Ureter (tissue), 1 donor: ENCODE measurements at places on chromosomes 2 and 18. TPM values are rescaled to one million over a fixed set of nuclear protein-coding genes. Genes with fewer than 3 reads are reported as not detected.

The DSG4 gene
- not detected for total RNA-seq

DNA sequence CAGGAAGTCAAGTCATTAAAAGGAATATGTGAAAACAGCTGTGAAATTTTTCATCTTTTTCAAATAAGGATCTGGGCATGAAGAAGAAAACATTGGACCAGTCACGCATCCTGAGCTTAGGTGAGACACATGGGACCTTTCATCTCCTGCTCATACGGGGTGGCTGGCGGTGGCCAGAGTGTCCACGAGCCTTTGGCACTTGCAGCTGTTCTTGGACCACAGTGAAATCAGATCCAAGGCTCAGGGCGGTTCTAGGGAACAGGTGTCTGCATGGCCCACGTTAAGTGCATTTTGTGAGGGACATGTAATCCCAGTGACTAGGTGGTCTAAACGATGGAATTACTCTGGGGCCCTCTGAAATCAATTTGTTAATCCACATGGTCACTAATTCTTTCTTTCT is 212.7 kb upstream of the COPS8 start:
- DNase-seq = peak; percentile 35

DNA sequence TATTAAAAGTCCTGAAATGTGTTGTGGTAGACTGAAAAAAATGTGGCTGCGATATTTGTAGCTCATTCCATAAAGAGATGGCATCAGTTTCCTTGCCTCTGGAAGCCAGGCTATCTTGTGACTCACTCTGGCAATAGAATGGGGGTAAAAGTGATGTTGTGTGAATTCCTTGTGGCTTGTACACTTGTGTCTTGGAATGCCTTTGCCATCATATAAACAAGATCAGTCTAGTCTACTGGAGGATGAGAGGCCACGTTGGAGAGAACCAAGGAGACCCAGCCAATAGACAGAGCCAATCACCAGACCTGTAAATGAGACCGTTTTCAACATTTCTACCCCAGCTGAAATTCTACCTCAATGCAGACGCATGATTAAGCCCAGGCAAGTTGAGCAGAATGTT is 254.1 kb downstream of the TRIB2 start:
- DNase-seq = no peak

DNA sequence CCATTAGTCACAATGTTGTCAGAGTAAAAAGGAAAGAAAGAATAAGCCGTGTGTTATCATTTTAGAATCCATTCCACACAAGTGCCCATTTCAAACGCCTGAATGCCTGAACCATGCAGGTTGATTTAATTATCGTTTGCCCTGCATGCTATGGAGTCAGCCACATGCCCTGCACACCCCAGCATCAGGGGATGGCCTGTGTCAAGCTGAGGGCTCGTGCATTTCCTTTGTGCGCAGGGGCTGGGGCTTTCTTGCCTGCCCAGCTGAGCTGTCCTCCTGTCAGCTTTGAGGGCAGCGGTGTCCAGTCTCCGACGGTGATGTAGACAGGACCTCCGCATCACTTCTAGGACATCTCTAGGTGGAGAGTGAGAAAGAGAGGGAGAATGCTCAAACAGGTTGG is 200.4 kb downstream of the TSN start:
- no peak for DNase-seq

DNA sequence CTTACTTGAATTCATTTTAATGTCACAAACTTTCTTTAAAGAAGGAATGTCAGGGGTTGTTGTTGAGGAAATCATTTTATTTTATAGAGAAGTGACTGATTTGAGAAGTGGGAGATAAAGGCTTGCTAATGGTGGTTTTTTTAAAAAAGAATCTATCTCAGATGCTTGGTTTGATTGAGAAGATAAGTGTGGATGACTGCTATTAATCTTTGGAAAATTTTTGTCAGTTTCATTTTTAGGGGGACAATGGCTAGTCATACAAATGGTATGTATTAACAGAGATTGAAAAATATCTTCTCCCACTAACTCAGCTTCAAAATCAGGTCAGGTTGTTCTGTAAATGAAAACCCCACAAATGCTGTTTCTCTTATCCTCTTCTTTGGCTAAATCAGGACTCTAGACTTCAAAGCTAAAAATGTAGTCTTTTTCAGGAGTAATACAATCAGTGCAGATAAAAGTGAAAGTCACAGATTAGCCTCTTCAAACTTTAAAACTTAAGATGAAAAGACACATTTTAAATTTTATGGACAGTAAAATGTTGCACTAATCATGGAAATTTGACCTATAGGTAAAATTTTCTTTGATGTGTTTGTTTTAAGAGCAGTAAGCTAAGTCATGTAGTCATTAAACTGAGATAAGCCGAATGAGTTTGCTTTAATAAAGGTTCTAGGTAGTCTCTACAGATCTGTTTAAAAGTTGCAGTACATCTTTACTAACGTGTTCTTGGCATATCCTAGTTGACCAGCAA is 674.2 kb upstream of the VRK2 start:
- no peak for DNase-seq

DNA sequence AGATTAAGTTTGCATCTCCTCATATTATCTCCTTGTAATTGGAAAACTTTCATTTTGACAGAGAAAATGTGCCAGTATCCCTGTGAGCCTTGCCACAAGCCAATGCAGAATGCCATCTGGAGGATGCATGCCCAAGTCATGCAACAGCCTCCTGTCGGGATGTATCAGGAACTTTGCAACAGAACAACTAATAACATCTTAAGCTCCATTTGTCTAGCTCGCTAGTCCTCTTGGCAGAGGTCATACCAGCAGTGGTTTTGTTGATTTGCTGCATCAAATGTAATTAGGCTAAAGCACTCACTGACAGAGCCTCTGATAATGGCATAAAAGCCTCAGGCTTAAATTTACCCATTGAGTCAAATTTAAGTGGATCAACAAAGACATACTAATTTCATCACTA is 125.8 kb downstream of the UBE2E3 start:
- no peak for DNase-seq

DNA sequence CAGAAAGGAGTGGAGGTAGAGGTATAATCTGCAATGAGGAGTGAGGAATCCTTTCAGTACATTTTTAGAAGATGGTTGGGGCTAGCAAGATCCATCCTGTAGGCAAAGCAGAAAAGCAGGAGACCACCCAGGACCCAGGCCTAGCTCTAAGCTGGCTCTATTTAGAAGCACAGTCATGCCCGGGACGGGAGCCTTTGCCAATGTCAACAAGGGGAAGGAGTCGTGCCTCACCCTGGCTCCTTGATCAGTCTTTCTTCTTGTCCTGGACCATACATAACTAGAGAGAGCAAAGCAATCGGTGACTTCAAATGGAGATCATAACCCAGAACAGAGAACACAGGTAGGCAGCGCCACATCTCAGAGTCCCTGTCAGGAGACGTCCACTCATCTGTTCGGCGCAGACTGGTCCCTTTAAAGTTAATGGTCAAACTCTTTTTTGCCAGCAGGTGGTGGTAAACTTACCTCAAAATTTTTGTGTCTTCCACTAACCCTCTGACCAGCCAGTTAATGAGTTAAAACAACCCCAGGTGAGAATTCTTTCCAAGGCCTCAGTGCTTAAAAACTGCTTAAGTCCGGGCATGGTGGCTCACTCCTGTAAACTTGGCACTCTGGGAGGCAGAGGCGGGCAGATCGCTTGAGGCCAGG is 8.0 kb downstream of the MC5R start:
- no peak for DNase-seq

The GREB1L gene
- 0.05 TPM for total RNA-seq

DNA sequence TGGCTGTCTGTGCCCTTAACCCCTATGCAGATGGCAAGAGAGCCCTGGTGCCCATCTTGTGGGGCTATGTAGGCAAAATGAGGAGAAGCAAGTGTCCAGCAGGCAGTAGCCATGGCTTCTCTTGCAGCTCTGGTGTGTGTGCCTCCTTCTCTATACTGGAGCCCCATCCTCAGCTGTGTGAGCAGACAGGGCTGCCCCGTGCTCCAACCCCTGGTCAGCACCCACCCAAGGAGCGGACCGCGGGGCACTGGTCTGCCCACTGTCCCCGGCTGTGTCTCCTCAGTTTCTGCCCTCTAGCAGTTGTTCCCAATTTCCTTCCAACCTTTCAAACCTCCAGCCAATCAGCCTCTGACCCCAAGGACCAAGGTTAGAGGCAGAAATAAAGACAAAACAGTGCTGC is 134.9 kb upstream of the GLI2 start:
- no peak for DNase-seq

- no peak for DNase-seq
Observed at GRCh38 chr18:23359421-23359820, 93.7 kb upstream of the RIOK3 start.

The COLEC12 gene
- total RNA-seq = 10.2 TPM

DNA sequence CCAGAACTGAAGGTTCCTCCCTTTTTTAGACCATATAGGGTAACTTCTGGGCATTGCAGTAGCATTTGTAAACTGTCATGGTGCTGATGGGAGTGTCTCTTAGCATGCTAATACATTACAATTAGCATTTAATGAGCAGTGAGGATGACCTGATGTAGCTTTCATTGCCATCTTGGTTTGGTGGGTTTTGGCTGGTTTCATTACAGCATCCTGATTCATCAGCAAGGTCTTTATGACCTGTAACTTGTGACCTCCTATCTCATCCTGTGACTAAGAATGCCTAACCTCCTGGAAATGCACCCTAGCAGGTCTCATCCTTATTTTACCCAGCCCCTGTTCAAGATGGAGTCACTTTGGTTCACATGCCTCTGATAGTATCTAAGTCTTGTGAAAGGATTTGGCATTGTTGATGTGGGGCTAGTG is 159.0 kb downstream of the TMX3 start:
- no peak for DNase-seq

- no peak for DNase-seq
Observed at GRCh38 chr2:101300836-101301235, 7.7 kb downstream of the RNF149 start.

DNA sequence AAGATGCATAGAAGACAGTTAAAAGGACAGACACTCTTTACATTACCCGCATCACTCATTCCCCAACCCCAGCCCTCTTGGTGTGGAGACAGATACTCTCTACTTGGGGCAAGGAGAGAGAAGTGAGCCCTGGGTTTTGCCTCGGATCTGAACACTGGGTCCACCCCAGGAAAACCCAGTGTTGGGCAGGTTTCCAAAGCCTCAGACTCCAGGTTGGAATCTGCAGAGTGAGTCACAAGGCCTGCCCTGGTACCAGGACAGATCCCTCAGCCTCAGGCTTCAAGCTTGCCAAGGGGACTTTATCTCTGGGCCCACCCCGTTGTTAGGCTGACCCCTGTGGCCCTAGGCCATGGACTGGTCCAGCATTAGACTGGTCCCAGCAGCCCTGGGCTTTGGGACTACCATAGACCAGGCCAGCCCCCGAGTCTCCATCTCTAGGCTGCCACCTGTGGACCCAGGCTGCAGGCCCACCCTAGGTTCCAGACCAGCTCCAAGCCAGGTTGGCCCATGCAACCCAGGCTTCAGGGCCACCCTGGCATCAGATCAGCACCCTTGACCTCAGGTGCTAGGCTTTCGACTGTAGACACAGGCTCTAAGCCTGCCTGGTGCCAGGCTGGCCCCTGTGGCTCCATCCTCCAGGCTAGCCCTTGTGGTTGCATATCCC is 112.8 kb downstream of the GULP1 start:
- no peak for DNase-seq

DNA sequence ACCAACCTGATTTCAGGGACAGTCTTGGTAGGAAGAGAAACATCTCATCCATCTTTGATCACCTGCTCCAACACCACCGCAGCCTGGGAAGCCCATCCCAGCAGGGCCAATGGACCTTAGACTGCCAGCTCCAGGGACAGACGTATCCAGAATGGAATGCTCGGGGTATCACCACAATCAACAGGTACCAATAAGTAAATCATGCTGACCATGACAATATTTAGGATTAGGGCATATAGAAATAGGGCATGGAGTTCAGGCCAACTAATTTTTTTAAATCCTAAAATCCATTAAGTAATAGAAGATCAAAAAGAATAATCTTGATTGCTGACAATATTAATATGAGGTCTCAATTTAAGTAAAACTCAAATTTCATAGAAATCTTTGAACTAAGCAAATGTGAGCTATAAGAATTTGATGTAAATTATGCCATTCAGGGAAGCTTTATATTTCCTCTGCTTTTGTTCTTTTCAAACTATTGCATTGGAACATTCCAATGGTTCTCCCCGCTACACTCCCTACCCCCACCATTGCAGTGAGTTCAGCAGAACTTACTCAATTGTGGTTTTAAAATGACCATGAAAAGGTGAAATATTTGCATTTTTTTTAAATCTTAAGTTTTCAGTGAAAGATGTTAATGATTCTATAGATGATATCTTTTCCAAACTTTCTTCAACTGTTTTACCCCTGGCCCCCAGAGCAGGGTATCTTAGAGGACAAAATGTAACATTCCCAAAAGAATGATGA is 138.6 kb downstream of the DNER start:
- DNase-seq = no peak

GRCh38 chr2:214853906-214854305 is 44.4 kb upstream of the BARD1 start:
- DNase-seq = no peak

DNA sequence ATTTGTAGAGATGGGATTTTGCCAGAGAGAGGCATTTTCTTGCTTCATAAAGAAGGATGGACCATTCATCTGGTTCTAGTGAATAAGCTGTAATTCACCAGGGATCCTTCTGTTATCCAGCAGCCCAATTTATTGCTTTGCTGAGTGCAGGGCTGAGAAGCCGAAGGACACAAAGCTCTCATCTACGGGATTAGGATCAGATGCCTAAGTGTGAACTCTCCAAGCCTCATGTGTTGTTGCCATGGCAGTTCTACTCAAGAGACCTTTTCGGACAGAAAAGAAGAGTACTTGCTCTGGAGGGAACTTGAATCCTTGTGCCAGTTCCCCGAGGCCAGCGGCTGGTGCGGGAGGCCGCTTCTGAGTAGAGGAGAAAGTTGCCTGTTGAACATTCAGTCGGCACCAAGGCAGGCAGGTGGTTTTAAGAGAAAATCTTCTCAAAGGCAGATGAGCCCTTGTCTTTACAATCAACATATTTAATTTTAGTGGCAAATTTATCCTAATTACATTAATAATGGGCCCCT is 38.4 kb upstream of the MBP start:
- no peak for DNase-seq

The VWA3B gene
- total RNA-seq = 1.7 TPM

The FSHR gene
- total RNA-seq = not detected

- no peak for DNase-seq
Observed at GRCh38 chr2:218648088-218648786, 11.2 kb downstream of the ZNF142 start.

The DOK6 gene
- total RNA-seq = 4.9 TPM

The MYCN gene
- total RNA-seq = 3.7 TPM

The GLI2 gene
- total RNA-seq = 9.8 TPM

DNA sequence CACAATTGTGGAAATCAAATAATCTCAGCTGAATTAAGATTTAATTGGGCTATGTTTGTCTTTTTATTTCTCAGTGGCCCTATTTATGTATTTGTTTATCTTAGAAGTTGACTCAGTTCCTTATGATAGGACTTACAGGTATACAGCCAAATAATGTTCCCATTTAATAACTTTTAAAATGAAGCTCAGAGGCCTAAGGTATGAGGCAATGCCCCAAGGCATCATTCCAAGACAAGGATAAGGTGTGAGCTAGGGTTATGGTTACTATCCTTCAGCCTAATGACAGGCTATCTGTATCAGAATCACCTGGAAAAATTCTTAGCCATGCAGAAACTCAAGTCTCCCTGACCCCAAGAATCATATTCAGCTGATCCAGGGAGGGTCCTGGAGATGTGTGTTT is 7.4 kb upstream of the NRBP1 start:
- no peak for DNase-seq
